Left renal cortex interstitium (tissue), 4 donors: ENCODE measurements at places on chromosomes 7 and 10. TPM values are rescaled to one million over a fixed set of nuclear protein-coding genes. Genes with fewer than 3 reads are reported as not detected.

The PILRA gene
- polyA plus RNA-seq: 3.1 TPM

The NYAP1 gene
- 3.7 TPM for polyA plus RNA-seq

The FAM131B gene
- polyA plus RNA-seq: 2.7 TPM

The NUTM2E gene
- 0.64 TPM for polyA plus RNA-seq

The UNCX gene
- polyA plus RNA-seq: 6.6 TPM

The H2BK1 gene
- polyA plus RNA-seq: not detected

The PNLIPRP1 gene
- polyA plus RNA-seq: not detected

The STAM gene
- 29.0 TPM for polyA plus RNA-seq

The ZNF425 gene
- 7.2 TPM for polyA plus RNA-seq

The JAKMIP3 gene
- 0.30 TPM for polyA plus RNA-seq

The ZNF117 gene
- 73.7 TPM for polyA plus RNA-seq
